ENCODE measurements at places on chromosomes 1 and 21.

DNA sequence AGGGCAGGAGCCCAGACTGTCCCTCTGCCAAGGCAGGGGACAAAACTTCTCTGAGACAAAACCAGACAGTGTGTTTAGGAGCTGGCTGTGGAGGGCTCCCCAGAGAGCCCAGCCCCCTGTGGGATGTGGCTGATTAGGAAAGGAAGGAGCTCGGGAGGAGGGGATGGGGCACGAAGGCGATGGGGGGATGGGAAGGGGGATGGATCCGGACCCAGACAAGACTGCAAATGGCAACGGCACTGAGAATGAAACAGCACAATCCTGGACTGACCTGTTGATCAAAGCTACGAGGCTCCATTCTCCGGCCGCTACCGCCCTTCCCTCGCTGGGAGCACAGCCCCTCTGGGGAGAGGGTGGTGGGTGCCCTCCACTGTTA, 33.1 kb downstream of the FOXO6 start:
- no peak for DNase-seq

- DNase-seq = no peak
Measured at GRCh38 chr1:219271818-219272535, 98.3 kb downstream of the LYPLAL1 start.

- no peak for DNase-seq
Measured at GRCh38 chr1:230114237-230114651, 47.2 kb downstream of the GALNT2 start.

GRCh38 chr1:188237573-188238348, 1409.0 kb downstream of the PLA2G4A start:
- DNase-seq = no peak

DNA sequence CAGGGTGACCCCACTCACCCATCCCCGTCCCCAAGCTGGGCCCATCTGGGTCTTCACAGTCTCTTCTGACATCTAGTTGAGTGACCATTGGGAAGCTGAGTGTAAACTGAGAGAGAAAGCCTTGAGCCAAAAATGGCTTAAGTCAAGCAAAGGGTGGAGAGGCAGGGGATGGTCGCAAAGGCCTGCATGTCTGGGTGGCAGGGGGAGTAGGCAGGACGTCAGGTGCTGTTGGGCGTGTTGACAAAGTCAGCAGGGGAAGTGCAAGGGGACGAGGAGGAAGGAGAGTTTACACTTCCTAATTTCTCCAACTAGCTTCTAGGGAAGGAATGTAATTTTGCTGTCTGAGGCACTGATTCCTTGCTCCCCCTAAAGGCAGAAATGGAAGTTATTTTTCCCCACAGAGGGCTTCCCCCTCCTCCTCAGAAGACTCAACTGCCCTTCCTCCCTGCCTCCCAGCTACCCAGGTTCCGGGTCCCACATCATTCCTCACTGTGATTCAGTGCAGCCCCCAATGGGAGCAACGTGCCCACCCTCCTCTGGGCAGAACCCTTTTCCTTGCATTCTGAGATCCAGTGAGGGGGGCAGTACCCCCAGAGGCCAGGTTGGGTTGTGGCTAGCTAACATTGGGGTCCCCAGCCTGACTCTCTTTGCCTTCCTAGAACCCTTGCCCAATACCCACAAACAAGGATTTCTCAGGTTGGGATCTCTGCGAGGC, 1.2 kb upstream of the ADORA1 start:
- no peak for DNase-seq

DNA sequence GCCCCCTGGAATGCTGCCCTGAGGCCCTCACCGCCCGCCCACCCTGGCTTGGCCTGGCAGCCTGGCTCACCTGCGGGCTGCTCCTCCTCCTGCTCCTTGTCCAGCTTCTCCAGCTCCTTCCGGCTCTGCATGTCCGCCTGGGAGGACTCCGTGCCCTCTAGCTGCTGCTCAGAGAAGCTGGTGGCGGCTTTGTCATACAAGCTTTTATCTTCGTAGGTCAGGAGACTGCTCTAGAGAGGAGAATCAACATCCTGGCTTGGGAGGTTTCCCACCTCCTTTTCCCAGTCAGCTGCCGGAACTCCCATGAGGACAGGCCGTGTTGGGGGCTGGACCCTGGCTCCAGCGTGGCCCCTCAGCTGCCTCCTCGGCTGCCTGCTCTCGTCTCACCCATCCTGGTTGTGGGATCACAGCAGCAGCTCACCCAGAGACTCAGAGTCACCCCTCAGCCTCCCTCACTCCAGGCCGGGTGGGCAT, 36.6 kb upstream of the TMEM52 start:
- DNase-seq = no peak

DNA sequence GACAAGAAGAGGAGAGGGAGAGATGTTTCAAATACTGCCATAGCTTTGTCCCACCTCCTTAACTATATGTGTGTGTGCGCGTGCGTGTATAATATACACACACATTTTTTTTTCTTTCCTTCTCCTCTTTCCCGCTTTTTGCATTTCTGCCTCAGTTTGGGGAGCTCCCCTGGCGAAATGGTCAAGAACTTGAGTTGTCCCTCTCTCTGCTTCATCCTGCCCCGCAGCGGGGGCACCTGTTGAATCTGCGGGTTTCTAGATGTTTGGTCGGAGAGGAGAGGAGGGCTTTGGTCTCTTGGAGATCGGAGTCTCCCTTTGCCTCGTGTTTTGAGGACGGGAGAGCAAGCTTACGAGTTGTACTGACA, 504 bp downstream of the SCCPDH start:
- no peak for DNase-seq

DNA sequence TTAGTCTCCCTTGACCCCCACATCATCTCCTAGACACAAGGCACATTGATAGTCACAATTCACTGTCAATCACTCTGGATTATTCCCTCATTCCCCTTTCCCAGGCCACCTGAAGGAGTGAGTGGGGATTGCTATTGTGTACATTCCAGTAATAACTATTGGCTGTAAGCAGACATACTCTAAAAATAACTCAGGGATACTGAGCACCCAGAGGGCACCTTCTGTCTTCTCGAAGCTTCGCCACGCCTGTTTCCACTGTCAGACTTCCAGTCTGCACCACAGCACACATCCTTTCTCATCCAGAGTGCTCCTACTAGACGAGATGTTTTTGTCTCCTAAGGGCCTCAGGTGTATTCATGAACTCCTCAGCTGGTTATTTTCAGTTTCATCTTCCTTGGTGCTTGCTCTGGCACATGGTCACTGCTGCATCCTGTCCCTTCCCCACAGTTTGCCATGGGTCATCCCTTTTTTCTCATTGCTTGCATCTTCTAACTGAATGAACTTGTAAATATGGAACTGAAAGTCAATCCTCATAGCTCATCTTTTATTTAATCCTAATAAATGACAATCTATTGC, 848 bp upstream of the APOBEC4 start:
- DNase-seq = no peak

- DNase-seq = no peak
Measured at GRCh38 chr1:240031009-240031408, 60.7 kb upstream of the FMN2 start.

DNA sequence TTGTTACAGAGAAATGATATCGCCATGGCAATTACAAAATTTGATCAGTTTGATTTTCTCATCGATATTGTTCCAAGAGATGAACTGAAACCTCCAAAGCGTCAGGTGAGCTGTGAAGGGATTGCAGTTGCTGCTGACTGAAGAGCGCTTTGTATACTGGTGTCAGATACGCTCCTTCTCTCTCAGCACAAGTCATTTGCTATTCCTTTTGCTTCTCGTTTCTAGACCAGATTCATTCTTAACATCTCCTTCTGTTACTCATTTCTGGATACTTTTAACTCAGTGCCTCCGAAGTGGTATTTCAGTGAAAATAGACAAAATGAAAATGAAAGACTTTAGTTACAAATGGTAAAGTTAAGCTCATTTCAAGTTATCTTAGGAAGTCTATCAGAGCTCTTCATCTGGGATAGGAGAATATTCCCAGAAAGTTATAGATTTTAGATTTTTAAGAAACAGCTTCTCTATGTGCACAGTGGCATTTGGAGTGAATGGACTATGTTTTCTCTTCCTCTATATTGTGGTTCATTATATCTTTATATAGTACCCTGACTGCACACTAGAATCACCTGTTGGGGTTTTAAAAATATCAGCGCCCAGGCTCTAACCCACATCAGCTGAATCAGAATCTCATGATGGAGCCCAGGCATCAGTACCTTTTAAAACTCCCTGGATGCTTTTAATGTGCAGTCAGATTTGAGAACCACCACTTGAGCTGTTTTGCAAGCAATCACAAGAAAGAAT, 30.3 kb upstream of the KCNQ4 start:
- DNase-seq = no peak

DNA sequence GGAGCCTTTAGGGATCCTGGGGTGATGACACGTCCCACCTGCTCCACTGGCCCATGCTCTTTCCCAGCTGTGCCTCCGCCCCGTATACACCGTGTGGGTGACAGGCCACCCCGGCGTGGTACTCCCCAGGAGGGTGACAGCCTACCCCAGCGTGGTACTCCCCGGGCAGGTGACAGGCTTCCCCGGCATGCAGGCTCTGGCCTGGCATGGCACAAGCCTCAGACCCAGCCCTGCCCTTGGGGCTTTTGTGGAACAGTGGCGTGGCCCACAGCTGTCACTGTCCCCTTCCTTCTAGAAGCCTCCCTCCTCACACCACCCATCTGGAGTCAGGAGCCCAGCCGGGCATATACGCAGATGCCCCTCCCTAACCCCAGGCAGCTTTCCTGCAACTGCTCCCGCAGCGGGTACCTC, 4.7 kb upstream of the PFKL start:
- no peak for DNase-seq

DNA sequence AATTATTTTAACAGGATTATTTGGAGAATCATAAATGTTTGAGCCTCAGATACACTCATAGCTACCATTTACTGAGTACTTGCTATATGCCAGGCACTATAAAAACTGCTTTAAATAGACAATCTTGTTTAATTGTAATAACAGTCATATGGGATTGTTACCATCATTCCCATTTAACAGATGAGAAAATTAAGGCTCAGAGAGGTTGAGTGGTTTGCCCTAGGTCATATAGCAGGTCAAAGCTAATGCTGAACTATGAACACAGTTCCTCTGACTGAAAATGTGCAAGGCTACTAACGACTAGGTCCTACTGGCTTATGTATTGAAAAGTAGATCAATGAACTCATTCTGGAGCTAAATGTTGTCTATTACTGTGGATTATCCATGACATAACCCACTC, 63.4 kb downstream of the DDR2 start:
- DNase-seq = no peak

GRCh38 chr1:183070923-183071618, 47.9 kb downstream of the LAMC1 start:
- DNase-seq = no peak

GRCh38 chr21:42439284-42440186, 35.8 kb downstream of the UBASH3A start:
- DNase-seq = peak; percentile 2

DNA sequence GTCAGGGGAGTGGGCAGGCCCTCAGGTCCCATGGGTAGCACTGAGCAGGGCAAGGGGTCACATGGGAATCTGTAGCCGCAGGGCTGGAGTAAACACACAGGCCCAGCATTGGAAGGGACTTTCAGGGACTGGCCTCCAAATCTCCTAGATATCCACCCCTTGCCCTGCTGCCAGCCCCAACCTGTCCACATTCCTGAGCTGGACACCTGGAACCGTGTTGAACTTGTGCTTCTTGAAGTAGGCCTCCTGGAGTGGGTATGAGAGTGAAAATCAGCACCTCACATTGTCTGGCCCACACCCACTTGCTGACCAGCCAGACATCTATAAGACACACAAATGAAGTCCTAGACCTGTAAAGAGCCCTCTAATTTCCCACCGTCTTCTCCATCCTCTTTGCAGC, 7.7 kb downstream of the POMGNT1 start:
- no peak for DNase-seq

DNA sequence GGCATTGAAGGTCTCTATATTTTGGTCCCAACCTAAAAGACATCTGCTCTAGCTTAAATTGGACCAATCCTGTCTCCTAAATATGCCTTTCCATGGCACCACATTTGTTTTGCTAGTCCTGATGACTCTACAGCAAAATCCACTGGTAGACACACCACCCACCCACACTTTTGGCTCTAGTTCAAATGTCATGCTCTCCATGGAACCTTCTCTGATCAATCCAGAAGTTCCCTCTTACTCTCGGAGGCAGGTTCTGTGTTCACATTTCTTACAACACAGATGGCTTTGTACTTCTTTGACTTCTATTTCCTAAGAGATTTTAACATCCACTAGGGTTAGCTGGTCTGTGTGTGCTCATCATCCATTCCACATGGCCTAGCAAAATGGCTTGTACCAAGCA, 151.3 kb downstream of the APP start:
- DNase-seq = no peak

DNA sequence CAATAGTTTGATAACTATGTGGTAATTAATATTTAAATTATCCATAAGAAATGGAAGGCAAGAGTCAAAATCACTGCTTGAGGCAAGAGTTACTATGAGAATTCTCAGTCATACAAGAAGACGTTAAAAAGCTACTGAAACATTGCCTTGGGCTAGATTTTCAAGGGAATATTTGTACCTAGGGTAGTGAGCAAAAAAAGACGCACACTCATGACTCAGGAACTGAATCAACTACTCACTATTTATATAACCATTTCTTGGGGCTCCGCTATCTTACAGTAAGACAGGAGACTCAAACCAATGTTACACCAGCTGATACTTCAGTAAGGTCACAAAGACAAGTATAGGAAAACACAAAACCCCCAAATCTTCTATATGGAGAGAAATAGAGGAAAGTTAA, 151.5 kb upstream of the RNPC3 start:
- DNase-seq = no peak

- DNase-seq = no peak
Measured at GRCh38 chr1:111015222-111015621, 51.5 kb upstream of the LRIF1 start.

GRCh38 chr1:84757301-84757700, 67.0 kb upstream of the SSX2IP start:
- DNase-seq = no peak

DNA sequence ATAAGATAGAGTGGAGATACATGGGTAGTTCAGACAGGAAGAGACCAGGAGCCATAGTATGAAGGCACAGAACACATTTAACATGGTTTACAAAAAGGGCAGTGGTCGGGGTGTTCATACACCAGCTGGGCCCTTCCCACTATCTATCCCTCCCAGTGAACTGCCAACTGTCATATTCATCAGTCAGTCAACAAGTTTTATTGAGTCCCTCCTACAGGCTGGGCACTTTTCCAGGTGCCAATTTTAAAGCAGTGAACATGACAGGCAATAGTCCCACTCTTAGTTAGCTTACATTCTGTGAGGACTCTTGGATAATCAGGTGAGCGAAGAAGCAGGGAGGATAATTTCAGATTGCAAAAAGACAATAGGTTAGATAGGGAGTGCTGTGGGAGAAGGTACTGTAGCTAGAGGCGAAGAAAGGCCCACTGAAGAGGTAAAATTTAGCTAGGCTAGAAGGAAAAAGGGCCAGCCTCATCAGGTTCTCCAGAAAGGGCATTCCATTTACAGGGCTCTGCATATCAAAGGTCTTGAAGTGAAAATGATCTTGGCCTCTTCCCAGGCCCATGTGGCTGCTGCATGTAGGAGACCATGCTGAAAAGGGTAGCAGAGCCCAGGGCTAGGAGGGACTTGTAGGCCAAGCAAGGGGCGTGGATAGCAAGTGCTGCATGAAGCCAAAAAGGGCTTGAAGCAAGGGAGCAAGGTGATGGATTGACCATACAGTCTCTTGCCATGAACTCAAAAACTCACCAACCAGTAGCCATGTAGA, 274.7 kb upstream of the SNX7 start:
- no peak for DNase-seq
